Right lobe of liver (tissue), 6 donors: ENCODE measurements at places on chromosomes 11 and 22.

- DNase-seq: no peak
Observed at GRCh38 chr11:86167499-86168164, 76.9 kb upstream of the EED start.

- no peak for DNase-seq
Observed at GRCh38 chr22:29301716-29302401, 4.6 kb upstream of the GAS2L1 start.

GRCh38 chr11:420911-421321 lies 6.1 kb upstream of the SIGIRR start:
- DNase-seq: peak; percentile 42

DNA sequence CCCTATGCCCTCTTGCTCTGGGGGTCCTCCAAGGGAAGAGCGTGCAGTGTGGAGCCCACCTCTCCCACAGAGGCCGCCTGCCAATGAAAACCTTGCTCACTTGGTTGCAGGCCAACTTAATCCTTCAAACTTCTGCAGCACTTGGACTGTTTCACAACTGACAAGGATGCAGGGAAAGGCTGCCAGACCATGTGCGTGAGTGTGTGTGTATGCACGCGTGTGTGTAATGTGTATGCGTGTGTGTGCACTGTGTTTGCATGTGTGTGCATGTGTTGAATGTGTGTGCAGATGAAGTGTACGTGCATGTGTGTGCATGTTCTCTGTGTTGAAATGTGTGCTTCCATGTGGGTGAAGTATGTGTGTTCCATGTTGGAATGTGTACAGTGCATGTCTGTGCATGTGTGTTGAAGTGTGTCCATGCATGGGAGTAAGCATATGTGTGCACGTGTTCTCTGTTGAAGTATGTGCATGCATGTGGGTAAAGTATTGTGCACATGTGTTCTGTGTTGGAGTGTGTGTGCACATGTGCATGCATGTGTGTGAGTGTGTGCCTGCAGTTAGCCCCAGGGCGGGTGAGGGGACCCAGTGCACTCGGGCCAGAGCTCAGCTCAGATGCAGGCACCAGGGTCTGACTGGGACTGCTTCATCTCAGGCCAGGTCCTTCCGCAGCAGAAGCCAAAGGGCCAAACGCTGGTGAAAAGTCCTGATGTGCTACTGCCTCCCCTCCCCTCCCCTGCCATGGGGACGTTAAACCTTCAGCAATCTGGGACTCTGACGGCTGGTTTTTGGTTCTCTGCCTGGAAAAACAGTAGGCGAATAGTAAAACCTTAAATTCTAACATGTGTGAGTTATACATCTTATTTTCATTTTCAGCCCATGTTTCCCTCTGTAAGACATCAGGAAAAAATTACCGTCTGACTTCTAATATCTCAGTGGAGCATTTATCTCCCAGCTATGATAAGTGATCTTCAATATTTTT lies 72.0 kb downstream of the FLI1 start:
- DNase-seq: no peak

- no peak for DNase-seq
Observed at GRCh38 chr11:101478587-101479369, 105.0 kb downstream of the TRPC6 start.

DNA sequence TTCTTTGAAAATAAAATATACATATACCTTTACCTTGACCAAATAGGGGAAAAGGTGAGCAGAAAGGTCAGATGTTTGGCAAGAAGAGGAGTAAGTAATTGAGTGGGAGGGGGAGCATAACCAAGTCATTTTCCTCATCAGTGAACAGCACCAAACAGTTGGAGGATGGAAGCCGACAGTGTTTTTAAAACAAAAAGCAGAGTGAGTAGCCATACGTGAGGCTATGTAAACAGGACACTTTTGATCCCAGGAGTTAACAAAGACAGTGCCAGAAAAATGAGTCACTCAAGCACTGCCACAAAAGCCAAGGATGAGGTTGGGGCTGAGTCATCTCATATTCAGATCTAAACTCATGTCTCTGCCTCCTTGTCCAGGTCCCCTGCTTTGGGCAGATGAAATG lies 734.7 kb downstream of the KCNA4 start:
- DNase-seq: no peak

GRCh38 chr22:29396126-29396525 lies 7.8 kb upstream of the AP1B1 start:
- DNase-seq: no peak

DNA sequence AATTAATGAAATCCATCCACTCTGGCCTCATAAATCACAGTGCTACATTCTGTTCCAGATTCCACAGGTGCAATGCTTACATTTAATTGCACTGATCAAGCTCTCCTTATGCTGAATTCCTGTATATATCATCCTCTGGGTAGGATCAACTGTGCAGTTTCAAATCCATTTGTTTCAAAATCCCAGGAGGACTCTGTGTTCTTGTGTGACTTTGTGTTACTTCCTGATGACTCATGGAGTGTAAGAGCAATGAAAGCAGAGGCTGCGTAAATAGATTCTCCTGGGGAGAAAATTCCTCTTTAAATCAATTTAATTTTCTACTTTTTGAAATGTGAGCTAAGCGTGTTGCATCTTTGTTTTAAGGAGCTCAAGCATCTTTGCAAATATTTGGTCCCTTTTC lies 752.7 kb downstream of the METTL15 start:
- DNase-seq: no peak

DNA sequence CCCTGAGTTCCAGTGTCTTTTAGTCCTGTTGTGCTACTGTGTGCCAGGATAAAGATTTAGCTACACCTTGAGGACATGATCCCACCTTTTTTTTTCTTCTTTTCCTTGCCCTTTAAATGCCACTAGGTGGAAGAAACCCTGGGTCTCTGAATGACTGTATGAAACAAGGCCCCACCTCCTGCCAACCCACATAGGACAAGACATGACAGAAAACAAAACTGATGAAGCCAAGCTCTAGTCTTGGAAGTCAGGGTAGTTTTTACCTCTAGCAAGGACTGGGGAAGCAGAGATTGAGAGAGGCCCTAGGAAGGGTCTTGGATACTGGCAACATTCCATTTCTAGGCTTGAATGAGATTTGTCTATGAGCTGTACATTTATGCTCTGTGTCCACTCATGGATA lies 410.7 kb downstream of the MIAT start:
- no peak for DNase-seq

DNA sequence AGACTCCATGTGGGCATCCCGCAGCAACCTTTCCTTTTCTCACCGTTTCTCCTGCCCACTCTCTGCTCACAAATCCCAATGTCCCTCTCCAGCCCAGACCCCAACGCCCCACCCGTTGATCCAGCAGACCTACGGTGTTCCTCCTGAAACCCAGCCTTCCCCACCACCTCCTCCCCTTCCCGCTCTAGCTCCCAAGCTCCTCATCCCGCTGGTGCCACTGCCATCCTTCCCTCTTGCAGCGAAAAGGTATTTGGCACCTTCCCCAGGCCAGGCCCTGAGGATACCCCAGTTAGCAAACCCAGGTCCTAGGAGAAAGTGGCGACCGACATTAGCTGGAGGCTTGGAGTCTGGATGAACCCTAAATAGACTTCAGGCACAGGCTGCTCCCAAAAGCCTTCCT lies 84.0 kb upstream of the RTL6 start:
- peak; percentile 37 for DNase-seq

DNA sequence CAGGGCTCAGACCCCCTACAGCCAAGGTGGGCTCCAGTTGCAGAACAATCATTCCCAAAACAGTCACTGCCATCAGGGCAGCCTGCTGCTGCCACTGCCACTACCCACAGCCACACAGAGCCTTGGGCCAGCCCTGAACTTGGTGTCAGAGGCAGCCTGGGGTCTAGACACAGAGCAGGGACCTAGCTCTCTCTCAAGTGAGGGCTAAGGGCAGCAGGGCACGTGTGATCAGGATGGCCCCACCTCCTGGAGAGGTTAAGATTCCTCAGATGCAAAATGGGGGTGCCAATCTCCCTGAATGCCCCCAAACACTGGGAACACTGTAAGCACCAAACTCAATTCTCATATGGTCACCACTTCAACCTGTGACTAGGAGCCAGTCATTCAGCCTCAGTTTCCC lies 15.6 kb downstream of the CABP7 start:
- DNase-seq: no peak

DNA sequence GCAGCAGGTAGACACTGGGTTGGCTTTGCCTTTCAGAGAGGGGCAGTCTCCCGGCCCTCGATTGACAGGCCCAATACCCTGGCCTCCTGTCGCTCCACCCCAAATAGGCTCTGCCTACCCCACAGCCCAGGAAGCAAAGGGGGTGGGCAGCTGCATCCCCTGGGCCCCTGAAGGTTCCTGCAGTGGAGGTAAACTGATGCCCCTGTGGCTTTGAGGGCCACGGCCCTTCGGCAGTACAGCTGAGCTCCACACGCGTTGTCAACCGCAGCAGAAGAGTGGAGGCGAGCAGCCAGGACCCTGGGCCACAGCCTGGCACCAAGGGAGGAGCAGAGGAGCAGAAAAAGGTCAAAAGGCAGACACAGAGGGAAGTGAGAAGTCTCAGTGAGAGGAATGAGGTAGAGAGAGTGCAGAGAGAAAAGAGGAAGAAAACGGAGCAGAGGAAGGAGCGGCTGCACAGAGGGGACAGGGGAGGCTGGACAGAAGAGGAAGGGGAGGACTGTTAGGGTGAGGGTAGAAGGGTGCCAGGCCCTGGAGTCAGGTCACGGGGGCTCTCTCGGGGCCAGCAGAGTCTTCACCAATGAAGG lies 64.0 kb downstream of the SLC22A12 start:
- no peak for DNase-seq

- DNase-seq: no peak
Observed at GRCh38 chr11:37500425-37500824, 902.4 kb upstream of the RAG2 start.

DNA sequence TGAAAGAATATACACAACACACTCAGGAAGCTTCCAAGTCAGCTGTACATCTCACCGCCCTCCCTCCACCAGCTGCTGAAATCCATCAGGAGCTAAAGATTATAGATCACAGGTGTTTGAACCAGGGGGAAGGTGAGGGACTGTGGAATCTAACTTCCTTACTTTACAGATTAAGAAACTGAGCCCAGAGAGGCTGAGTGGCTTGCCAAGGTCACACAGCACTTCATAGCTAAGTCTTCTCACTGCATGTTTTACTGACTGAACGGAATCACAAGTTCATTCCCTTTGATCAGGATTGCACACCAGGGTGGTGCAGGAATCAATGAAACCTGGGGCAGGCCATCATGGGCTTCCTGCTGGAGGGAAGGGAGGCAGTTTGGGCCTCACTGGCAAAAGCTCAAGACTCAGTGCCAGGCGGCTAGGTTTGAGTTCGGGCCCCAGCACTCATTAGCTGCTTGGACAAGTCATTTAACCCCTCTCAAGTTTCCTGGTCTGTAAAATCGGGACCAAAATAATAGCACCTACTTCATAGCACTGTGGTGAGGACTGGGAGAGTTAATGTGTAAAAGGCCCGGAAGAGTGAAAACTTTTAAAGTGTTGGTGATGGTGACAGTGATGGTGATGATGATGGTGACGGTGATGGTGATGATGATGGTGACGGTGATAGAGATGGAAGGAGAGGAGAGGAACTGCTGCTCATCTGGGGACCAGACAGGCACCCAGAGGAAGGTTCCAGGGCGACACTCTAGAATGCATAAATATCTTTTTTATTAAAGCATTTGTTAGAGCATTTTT lies 8.2 kb downstream of the CD5 start:
- DNase-seq: no peak

- no peak for DNase-seq
Observed at GRCh38 chr11:113715882-113716625, 9.9 kb upstream of the TMPRSS5 start.

- DNase-seq: no peak
Observed at GRCh38 chr11:47289856-47290255, 19.9 kb downstream of the MADD start.

DNA sequence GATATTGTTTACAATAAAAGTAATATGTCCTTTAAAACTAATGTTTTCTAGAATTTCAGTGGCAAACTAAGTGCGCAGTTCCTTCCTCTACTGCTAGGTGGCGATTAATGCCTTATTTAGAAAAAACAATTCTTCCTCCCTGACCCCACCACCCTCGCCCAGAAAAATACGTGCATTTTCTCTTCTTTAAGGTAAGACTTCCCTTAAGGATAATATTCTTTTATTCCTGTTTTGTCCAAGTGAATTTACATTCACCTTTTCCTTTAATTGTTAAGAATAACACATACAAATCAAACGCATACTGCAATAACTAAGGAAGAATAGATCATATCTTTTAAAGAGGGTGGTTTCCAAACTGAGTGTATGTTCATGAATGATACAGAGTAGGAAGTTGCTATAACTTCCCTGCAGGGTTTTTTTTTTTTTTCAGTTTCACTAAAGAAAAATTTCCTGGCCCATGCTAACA lies 17.0 kb upstream of the PSMA1 start:
- DNase-seq: no peak

- DNase-seq: no peak
Observed at GRCh38 chr11:116403794-116404461, 368.9 kb downstream of the BUD13 start.

- DNase-seq: no peak
Observed at GRCh38 chr11:134668796-134669195, 256.8 kb upstream of the B3GAT1 start.

DNA sequence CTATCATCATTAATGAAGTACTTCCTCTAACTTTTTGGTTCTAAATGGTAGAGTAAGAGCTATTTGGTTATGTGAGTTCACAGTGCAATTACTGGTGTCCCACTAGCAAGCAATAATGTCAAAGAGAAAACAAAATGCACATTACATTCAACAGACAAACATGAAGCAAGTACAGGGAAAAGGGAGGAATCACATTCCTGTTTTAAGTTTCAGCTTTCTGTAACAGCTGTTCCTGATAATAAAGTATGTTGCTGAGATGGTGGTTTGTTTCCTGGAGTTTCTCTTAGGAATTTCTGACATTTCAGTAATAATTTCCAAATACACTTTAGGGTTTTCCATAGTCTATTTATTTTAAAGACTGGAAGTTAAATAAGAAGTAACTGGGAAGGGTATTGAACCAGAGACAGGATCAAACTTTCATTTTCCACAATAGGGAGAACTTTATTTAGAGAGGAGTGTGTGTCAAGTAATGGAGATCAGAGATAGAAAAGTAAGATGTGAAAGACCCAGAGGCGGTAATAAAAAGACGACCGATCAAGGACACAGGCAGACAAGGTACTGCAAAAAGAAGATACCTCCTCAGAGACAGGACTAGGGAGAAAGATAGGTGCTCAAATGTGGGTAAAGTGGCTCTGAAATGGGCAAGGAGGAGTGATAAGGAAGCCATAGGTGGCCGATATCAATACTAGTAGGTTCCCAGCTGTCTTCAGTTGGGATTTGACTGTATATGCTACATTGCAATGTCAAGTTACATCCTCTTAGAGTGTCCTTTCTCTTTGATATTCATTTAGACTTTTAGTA lies 20.8 kb upstream of the CLNS1A start:
- no peak for DNase-seq

DNA sequence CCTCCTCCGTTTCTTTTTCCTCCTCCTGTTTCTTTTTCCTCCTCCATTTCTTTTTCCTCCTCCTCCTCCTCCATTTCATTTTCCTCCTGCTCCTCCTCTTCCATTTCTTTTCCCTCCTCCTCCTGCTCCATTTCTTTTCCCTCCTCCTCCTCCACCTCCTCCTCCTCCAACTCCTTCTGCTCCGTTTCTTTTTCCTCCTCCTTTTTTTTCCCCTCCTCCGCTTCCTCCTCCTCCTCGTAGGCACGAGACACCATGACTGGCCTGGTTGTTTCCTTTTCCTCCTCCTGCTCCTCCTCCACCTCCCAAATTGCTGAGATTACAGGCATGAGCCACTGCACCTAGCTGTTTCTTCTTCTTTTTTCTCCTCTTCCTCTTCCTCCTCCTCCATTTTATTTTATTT lies 25.6 kb upstream of the DRICH1 start:
- no peak for DNase-seq

GRCh38 chr22:27022274-27022895 lies 365.0 kb downstream of the MIAT start:
- DNase-seq: no peak

GRCh38 chr11:70522593-70523311 lies 124.4 kb downstream of the CTTN start:
- peak; percentile 14 for DNase-seq
